Umbilical cord (tissue), 2 donors: ENCODE measurements at places on chromosomes 2 and 18. TPM values are rescaled to one million over a fixed set of nuclear protein-coding genes. Genes with fewer than 3 reads are reported as not detected.

DNA sequence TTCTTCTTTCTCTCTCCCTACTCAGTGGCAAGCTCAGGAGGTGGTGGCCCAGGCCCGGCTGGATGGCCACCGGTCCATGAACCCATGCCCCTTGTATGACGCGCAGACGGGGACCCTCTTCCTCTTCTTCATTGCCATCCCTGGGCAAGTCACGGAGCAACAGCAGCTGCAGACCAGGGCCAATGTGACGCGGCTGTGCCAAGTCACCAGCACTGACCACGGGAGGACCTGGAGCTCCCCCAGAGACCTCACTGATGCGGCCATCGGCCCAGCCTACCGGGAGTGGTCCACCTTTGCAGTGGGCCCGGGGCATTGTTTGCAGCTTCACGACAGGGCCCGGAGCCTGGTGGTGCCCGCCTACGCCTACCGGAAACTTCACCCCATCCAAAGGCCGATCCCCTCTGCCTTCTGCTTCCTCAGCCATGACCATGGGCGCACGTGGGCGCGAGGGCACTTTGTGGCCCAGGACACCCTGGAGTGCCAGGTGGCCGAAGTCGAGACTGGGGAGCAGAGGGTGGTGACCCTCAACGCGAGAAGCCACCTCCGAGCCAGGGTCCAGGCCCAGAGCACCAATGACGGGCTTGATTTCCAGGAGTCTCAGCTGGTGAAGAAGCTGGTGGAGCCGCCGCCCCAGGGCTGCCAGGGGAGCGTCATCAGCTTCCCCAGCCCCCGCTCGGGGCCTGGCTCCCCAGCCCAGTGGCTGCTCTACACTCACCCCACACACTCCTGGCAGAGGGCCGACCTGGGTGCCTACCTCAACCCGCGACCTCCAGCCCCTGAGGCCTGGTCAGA, 1.8 kb downstream of the NEU2 start:
- no peak for DNase-seq

GRCh38 chr18:29104227-29104626, 927.3 kb upstream of the CDH2 start:
- DNase-seq: no peak

- DNase-seq: no peak
Observed at GRCh38 chr2:159349674-159350299, 63.3 kb upstream of the WDSUB1 start.

The CD8A gene
- 10.6 TPM for total RNA-seq

The STON1 gene
- 164 TPM for total RNA-seq

The ACTG2 gene
- total RNA-seq: 896 TPM

DNA sequence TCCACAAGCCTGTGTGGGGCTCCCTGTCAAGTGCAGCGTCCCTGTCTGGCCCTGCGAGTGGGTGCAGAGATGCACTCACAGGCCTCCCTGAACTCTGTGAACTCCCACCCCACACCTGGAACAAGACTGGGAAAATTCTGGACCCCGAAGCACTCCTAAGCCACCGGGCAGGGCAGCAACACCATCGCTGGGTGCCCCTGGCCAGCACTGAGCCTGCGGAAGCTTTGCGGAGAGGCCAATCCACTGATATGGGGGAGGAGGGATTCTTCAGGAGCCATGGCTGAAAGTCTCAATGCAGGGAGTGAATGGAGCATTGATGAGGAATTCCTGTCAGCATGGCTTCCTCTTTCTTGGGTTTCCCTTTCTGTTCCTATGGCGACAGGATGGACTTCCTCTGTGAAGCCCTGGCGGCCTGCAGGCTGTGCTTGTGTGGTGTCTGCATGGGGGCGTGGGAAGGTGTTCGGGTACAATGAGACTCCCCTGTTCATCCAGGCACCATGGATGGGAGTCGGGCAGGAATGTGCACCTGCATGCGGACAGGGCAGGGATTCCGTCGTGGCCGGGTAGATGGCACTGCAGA, 15.1 kb downstream of the TRIB2 start:
- DNase-seq: no peak

DNA sequence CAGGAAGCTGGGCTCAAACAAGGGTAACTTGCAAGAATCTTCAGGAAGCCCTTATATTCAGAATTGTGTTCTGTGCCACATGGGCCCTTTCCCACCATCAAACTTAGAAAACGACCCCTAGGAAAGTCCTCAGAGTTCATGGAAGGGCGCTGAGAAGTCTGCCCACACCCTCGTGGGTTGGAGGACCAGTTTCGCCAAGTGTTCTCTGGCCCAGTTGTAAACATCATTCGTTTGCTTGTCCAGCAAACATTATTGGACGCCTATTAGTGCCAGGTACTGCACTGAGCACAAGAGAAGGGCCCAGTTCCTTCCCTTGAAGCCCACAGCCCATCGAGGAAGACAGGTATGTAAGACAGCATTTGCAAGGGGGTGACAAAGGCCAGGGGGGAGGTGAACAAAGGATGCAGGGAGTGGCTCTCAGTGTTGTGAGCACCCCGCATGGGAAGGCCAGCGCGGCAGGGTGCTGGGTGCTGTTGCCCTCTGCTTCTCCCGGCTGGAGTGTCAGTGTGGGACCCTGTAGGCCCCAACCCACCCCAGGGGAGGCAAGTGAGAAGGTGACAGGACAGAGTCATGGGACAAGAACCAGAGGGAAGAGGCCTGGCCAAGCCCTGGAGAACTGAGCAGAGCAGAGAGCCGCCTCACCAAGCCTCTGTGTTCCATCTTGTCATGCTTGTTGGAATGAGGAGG, 60.2 kb upstream of the ALPP start:
- no peak for DNase-seq

DNA sequence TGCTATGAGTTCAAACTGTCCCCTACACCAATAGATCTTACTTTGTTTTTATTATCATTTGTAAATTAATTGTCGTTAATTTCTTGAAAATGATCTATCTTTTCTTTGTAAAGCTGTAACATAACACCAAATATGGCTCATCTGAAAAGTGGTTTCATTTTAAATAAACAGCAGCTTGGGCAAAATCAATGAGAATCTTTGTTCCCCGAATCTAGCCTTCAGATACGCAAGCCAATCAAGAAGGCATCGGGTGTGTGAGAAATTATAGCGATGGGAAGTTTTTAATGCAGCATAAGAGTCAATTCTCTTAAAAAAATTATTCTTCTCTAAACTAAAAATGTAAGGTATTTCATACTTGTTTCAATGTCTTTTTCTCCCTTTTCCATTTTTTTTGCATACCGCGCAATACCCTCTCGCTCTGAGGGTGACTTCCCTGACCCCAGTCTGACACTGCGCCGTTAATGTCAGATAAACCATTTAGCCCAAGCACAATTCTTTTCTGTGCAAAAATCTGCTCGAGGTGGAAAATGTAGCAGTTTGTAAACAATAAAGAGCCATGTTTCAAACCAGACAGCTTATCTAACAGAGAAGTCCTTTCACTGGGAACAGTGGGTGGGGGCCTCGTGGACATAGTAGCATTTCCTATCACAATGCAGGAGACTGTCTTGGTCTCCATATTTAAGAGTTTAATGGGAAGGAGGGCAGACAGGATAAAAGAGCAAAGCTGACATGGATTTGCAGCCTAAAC, 129.4 kb downstream of the TCF4 start:
- no peak for DNase-seq

DNA sequence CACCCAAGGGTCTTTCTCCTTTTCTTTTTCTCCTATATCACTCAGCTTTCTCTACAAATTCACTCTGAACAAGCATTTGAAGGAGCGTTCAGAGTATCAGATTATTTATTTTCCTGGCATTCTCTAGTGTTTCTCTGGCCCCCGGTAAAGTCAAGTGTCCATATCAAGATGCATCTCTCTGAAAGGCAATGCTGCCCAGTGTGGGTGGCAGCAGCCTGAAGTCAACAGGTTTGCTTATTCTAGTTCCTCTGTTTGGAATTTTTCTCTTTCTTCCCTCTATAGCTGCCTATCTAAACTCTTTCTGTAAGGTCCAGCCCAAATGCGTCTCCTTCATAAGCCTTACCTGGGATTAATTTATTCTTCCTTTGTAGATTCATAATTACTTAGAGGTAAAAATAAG, 526.2 kb upstream of the TNP1 start:
- no peak for DNase-seq

The CYP1B1 gene
- 24.8 TPM for total RNA-seq

The HOXD8 gene
- 8.7 TPM for total RNA-seq

GRCh38 chr2:241776336-241777169, at the start of gene GAL3ST2:
Gene GAL3ST2 (plus strand): TSS chr2:241776822. CDS start chr2:241776956, 134 bp downstream.
- no peak for DNase-seq

DNA sequence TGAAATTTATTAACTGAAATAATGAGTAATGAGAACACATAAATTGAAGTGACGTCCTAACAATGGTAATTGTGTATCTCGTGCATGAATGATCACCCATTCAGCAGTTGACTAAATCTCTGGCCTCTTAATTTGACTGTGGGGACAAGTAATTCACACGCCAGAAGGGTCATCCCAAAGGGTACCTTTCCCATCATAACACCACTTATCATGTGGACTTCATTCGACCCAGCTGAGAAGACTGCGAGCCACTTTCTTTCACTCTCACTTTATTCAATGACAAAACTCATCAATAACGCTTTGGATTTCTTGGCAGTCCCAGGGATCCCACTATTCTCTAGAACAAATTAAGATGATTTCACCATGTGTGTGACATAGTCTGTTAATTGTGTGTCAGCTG, 62.7 kb upstream of the LYPD1 start:
- DNase-seq: no peak

The FARSB gene
- total RNA-seq: 12.0 TPM

The PIEZO2 gene
- 37.3 TPM for total RNA-seq

DNA sequence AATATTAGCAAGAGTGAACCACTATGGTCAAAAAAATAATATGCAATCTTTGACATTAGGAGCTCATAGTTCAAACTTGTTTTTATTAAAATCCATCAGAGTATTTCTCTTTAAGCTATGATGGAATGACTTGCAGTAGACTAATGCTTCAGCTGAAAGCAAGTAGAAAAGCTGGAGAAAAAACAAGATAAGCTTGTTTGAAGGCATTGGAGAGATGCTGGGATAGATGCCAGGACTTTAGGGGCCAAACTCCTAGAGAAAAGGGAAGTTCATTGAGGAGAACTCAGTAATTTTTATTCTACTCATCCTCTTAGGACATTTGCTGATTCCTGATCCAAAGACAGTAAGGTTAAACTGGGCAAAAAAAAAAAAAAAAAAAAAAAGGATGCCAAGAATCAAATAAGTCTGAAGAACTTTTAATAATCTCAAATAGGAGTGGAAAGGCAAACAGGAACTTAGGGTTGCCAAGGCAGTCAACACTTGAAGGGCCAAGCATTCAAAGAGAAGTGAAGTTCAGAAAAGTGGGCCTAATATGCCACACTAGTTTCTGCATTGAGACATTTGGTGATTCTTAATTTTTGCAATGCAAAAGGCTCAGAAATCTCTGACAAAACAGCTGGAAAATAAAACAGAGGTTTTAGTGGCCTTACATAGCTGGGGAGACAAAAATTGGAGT, 19.7 kb upstream of the AFF3 start:
- peak; percentile 81 for DNase-seq

The CDH2 gene
- total RNA-seq: 53.4 TPM
